ENCODE measurements at places on chromosomes 7 and 10.
A peak's percentile ranks its signal among the peaks of the same experiment; 100 is the strongest.

- no peak for DNase-seq
These were observed 145.4 kb upstream of the ASAH2 start for GRCh38 chr10:50396491-50397311.

GRCh38 chr10:44980309-44981171 is 1.9 kb upstream of the DEPP1 start:
- no peak for DNase-seq

DNA sequence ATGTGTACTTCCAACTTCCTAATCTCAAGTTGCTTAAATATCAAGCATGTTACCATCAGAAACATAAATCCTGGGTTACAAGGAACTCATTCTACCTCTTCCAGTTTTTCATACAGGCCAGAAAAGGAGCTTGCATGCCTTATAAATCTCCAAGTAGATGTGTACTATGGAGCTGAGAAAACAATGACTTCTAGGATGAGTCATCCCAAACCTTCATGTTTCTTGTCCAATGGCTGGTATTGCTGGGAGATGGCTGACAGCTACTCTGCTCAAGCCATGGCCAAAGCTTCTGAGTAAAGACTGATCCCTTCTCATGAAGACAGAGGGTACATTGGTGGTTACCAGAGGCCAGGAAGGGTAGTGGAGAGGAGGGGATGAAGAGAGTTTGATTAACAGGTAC is 8.6 kb downstream of the RAPGEF5 start:
- no peak for DNase-seq

GRCh38 chr7:75639071-75639885 is 99.5 kb downstream of the HIP1 start:
- peak; percentile 61 for DNase-seq

DNA sequence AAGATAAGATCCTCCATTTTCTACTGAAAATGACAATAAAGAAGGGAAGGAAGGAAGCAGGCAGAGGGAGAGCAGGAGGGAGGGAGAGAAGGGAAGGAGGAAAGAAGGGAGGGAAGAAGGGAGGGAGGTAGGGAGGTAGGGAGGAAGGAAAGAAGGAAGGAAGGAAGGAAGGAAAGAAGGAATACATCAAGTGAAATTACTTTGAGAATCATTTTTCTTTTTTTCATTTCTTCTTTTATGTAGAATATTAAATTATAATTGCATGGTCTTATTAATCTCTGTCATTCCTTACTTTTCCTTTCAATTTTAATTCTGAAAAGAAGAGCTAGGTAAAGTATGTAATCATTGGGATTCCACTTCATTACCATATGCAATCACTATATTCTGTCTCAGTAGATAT is 97.8 kb downstream of the PLXDC2 start:
- DNase-seq, result no peak

- peak; percentile 41 for DNase-seq
These were observed 322.4 kb downstream of the HGF start for GRCh38 chr7:81447351-81447952.

DNA sequence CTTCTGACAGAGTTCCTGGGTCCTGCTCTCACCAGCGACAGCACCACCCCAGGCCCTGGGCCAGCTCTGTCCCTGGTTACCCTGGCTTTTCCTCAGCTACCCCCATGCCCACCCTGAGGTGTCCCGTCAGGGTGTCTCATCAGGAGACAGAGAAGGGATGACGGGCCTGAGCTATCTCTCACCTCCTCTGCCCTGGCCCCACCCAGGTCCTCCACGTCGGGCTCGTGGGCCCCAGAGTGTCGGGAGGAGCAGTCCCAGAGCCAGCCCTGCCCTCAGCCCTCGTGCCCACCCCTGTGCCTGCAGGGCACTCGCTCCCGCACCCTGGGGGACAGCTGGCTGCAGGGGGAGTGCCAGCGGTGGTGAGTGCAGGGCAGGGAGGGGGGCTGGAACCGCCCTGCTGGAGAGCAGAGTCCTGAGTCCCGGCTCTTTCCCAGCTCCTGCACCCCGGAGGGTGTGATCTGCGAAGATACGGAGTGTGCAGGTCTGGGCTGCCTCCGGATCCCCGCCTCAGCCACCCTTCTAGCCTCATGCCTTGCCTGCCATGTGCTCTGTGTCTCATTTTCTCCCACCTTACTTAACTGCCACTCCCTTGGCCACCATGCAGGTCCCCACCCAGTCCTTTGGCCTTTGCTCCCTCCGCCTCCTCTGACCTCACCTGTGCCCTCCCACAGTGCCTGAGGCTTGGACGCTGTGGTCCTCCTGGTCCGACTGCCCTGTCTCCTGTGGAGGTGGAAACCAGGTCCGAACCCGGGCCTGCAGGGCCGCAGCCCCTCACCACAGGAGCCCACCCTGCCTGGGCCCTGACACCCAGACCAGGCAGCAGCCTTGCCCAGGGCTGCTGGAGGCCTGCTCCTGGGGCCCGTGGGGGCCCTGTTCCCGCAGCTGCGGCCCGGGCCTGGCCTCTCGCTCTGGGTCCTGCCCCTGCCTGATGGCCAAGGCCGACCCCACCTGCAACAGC is 16.7 kb upstream of the ZNF862 start:
- no peak for DNase-seq

DNA sequence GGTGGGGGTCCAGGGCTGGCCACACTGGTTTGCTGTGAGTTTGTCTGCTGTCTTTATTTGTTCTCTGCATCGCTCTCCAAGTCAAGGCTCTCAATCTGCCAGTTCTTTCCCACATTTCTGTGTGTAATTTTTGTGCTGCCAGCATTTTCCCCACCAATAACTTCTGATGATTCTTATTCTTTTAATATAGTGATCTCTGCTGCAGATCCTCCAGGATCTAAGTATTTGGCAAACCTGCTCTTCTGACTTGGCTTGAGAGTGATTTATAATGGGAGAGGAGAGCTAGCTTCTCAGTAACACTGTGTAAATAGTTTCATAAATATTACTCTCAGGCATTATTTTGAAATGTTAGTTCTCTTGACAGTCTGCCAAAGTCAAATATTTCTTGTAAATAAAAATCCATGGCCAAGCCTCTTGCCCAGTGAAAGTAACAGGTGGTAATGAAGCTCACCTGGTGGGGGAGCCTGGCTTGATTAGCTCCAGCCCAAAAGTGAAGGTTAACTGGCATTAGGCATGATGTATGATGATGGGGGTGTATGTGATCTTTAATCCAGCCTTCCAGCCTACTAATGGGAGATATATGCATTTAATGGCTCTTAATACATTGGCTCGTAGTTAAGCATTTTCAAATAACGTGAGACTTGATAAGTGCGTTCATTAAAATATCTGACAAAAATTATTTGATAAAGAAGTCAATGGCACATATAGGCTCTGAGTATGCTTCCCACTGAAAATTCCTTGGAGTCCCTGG is 1055.9 kb downstream of the KCNMA1 start:
- no peak for DNase-seq

DNA sequence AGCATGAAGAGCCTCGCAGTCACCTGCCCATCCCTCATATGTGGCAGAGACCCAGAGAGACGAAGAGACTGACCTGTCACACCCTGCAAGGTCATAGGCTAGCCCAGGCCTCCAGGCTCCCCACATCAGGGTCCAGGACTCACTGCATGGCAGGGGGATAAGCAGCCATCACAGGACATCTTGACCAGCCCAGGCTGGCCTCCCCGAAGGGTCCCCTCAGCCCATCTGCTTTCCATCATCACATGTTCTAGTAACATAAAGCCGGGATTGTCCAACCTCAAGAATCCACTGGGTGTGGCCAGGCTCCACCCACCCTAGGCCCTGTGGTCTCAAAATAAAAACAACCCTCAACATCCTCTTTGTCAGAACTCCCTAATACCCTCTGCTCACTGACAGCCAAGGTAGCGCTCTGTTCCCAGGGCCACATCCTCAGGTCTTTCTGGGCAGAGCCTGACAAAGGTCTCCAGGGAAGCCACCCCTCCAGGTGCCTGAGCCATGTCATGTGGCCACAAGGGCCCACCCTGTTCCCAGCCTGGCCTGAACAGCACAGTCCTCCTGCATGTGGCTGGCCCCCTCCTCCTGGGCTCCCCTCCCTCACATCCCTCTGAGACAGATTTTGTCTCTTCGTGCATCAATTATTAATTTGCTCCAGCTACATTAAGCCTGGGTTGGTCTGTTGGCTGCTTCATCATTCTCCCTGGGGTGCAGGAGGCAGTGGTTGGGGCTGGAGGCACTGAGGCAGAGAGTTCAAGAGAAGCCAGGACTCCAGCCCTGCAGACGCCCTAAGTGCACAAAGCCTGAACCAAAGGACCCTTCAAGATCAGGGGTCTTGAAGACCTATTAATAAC is 131.8 kb upstream of the UNC5B start:
- no peak for DNase-seq

DNA sequence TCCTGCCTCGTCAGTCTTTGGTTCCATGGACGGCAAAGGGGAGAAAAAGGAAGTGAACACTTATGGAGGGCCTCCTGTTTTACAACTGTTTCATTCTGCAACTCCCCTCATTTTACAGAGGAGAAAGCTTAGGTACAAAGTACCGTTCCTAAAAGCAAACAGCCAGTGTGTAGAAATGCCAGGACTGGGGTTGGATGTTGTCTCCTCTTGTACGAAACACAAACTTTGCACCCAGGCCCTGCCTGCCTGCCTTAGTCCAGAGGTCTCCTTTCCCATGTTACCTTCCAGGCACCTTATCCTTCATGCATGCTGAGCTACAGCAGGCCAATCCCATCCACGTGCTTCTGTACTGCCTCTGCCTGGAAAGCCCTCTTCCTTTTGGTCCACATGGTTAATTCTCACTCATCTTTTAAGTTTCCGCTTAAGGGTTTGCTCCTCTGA is 86.0 kb downstream of the ICA1 start:
- DNase-seq, result no peak

DNA sequence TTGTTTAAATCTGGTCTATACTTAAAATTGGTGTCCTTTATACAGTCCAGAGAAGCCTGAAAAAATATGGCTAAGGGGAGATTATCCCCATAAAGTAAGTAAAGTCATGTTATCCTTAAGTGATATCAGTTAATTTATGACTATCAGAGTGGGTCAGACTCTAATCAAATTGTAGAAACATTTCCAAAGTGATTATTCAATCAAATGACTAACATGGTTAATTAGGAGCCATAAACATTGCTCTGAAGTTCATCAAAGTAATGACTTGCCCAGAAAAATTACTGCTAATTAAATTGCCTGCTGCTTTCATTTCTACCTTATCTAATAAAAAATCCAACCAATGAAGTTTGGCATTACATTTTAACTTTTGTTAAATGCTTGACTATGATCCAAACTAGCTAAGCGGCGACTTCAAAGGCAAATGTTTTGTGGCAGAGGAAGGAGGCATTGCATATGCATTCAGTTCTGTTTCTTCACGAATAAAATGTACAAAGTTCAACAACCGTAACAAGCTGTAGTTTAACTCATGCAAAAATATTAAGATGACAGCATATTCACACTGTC is 76.7 kb downstream of the ETV1 start:
- no peak for DNase-seq

- DNase-seq, result no peak
These were observed 6.4 kb upstream of the ZNF862 start for GRCh38 chr7:149831741-149832219.

- no peak for DNase-seq
These were observed 26.4 kb downstream of the BBS9 start for GRCh38 chr7:33155811-33156210.

- DNase-seq, result no peak
These were observed 13.6 kb downstream of the CLIP2 start for GRCh38 chr7:74302745-74303221.

DNA sequence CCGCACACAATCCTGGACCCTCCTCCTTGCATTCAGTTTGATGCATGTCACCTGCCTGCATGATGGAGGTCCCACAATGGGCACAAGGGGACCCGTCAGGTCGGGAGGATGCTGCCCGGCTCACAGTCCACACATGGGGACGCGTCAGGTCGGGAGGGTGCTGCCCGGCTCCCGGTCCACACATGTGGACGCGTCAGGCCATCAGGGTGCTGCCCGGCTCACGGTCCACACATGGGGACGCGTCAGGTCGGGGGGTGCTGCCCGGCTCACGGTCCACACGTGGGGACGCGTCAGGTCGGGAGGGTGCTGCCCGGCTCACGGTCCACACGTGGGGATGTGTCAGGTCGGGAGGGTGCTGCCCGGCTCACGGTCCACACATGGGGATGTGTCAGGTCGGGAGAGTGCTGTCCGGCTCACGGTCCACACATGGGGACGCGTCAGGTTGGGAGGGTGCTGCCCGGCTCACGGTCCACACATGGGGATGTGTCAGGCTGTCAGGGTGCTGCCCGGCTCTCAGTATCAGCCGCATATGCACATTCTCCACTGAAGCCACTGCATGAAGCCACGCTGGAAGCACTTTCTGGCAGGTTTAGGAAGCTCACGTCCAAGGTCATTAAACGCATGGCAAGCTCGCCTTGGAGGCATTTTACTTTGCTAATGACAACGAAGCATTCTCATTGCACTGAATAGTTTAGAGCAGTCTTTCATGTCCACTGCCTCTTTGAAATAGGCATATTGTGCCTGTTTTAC is 50.3 kb downstream of the DIP2C start:
- no peak for DNase-seq

DNA sequence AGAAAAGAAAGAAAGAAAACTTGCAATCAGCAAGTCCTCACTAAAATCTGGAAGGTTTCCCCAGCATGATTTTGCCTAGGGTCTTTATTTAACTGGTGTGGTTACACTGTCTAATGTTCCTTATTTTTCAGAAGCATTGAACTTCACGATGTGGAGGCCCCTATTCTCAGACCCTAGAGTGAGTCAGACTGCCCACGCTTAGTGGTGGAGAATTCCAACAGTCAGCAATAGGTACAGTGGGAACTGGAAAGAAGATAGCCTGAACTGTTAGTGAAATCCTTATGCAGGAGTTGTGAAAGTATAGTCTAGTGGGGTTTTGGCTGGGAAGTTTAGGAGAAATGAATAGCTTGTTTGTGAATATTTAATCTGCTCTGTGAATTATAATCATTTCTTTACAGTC is 115.0 kb downstream of the FZD1 start:
- no peak for DNase-seq

- no peak for DNase-seq
These were observed 216.9 kb downstream of the C7orf25 start for GRCh38 chr7:42694894-42695507.

DNA sequence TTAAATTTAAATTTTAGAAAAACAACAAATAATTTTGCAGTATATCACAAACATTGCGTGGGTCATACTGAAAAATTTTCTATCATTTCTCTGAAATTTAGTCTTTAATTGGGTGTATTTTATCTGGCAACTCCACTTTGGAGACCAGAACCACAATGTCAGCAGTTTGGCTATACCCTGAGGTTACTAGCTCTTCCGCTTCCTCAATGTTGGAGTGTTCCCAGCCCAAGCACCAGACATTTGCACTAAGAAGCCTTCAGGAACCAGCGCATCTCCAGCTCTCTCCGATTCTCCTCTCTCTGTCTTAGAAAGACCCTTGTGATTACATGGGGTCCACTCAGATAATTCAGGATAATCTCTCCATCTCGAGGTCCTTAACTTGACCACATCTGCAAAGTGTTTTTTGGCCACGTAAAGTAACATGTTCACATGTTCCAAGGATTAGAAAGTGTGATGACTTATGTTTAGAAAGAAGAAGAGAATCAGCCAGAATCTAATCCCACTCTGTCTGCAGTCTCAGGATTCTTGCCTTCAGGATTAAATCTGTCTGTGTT is 43.1 kb upstream of the ADRB1 start:
- DNase-seq, result no peak

All from RWPE1 (cell line).